CD4-positive, CD25-positive, alpha-beta regulatory T cell (primary cell): ENCODE measurements at places on chromosomes 11 and 22. TPM values are rescaled to one million over a fixed set of nuclear protein-coding genes. Genes with fewer than 3 reads are reported as not detected.
A peak's percentile ranks its signal among the peaks of the same experiment; 100 is the strongest.

GRCh38 chr11:501683-502287, 5.3 kb downstream of the RNH1 start:
- no peak overlapping the region for H3K4me3 ChIP-seq
- H3K36me3 ChIP-seq: peaks cover 43% of the 10 kb centered on the region
- no peaks in the 10 kb centered on the region for H3K27me3 ChIP-seq
- H3K4me1 ChIP-seq: peaks cover 37% of the 10 kb centered on the region
- DNase-seq: no peak

DNA sequence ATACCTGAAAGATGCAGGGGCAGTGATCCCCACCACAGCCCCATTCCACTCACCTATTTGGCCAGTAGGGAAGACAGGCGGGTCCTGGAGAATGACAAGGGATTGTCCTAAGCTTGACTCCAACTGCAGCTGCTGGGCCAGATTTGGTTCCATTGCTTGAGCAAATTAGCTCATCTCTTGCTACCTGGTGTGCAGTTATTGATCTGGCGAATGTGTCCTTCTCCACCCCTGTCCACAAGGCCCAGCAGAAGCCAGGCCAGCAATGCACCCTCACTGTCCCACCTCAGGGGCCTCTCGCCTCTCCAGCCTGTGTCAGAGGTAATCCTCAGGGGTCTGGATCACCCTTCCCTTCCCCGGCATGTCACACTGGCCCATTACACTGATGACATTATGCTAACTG, 23.3 kb downstream of the TSPAN32 start:
- no peak for DNase-seq
- H3K27me3 ChIP-seq: no peaks in the 10 kb centered on the region
- no peaks in the 10 kb centered on the region for H3K36me3 ChIP-seq
- H3K4me1 ChIP-seq: no peaks in the 10 kb centered on the region
- no peak overlapping the region for H3K27ac ChIP-seq

Gene C22orf31
- not detected for total RNA-seq

Gene KRTAP5-1
- not detected for total RNA-seq

GRCh38 chr11:11306855-11307254, 46.2 kb downstream of the CSNK2A3 start:
- H3K27me3 ChIP-seq: no peaks in the 10 kb centered on the region
- no peak overlapping the region for H3K4me3 ChIP-seq
- DNase-seq: no peak
- no peak overlapping the region for H3K27ac ChIP-seq
- no peaks in the 10 kb centered on the region for H3K4me1 ChIP-seq

GRCh38 chr11:9615031-9615451, 41.6 kb downstream of the WEE1 start:
- no peaks in the 10 kb centered on the region for H3K36me3 ChIP-seq
- H3K4me1 ChIP-seq: peaks cover 23% of the 10 kb centered on the region
- H3K27ac ChIP-seq: peak overlapping the region; percentile 91
- no peak for DNase-seq
- H3K27me3 ChIP-seq: no peaks in the 10 kb centered on the region
- H3K4me3 ChIP-seq: no peak overlapping the region

GRCh38 chr11:7220636-7221035, 31.1 kb upstream of the SYT9 start:
- H3K36me3 ChIP-seq: no peaks in the 10 kb centered on the region
- DNase-seq: no peak
- no peaks in the 10 kb centered on the region for H3K4me1 ChIP-seq
- no peak overlapping the region for H3K4me3 ChIP-seq
- no peak overlapping the region for H3K27ac ChIP-seq
